ENCODE measurements at places on chromosomes 2 and 18.

GRCh38 chr2:138115666-138116065 lies 151.4 kb downstream of the HNMT start:
- DNase-seq: no peak

- DNase-seq: no peak
Observed at GRCh38 chr18:49788327-49788898, 24.9 kb downstream of the ACAA2 start.

DNA sequence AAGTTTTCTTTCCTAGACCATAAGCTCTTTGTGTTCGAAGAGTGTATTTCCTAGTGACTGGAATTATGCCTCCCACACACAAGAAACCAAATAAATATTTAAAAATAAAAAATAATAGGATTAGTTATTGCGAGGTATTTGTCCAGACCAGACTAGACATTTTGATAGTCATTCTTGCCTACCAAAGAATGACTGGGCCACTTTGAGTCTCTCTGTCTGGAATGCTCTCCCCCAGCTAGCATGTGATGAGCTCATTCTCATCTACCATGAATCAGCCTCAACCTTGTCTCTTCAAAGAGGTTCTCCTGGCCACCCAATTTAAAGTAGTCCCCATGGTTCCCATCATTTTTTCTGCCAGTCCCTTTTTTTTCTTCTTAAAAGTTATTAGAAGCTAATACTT lies 13.9 kb upstream of the DSC1 start:
- DNase-seq: no peak

DNA sequence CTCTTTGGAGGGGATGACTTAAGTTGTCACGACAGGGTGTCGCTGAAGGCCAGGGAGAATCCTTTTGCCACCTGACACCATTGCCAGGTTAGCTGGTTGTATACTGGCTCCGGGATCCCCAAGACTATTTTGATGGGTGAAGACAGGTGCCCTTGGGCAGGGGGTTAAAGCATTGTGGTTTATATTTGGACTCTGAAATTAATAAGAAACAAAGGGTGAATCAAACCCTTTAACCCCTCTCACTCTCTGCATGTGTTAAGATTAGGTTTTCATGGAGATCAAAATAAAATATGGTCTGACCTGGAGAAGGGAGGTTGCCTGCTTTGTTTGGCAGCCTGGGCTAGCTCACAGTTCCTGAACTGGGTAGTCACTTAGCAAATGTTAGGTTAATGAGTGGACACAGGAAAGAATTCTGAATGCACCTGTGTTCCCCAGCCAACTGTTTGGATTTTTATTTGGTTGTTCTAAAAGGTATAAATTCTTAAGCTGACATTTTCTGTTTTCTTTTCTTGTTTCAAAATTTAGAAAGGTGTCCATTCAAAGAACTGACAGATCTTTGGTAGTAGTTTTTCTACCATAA lies 301.7 kb downstream of the KCNS3 start:
- no peak for DNase-seq

GRCh38 chr18:1014509-1014908 lies 109.8 kb downstream of the ADCYAP1 start:
- DNase-seq: no peak

DNA sequence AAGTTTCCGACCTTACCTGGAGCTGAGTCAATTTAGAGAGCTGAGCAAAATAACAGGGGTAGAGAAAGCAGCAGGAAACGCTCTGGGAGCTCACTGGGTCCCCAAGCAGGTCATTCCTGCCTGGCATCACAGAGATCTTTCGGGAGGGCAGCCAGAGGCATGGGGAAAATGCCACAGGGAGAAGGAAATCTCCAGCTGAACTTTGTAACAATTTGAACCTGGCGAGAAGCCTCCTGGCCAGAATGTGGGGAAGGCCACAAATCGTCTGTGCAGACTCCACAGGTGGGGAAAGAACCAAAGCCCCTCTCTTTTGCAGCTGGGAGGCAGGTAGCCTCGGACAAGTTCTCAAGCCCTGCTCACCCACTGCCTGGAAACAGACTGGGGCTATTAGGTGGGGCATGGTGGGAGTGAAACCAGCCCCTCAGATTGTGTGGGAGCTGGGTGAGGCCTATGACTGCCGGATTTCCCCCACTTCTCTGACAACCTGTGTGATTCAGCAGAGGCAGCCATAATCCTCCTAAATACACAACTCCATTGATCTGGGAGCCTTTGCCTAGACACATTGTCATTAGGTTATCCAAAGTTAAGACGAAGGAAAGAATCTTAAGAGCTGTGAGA lies 53.9 kb downstream of the INO80D start:
- no peak for DNase-seq

- no peak for DNase-seq
Observed at GRCh38 chr18:35143622-35144596, 96.9 kb upstream of the ZNF397 start.

GRCh38 chr2:216559625-216560156 lies 61.0 kb downstream of the RPL37A start:
- DNase-seq: no peak

DNA sequence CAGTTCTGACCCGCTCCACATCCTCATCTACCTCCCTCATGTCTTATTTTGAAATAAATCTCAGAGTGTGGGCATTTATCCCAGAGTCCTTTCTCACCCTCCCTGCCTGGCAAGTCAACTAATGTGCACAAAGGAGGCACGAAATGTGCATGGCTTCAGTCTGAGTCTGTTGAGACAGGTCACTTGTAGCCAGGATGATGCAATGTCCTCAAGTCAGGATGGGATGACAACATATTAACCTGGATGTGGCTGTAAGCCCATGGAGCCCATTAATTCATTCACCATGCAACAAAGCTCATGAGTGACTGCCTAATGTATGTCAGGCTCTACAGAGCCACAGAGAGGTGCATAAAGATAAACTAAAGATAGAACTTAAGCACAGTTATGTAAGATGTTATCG lies 34.5 kb downstream of the KCNG3 start:
- no peak for DNase-seq

- no peak for DNase-seq
Observed at GRCh38 chr18:57780706-57781347, 22.3 kb downstream of the ATP8B1 start.

GRCh38 chr2:31404827-31405226 lies 9.7 kb downstream of the XDH start:
- no peak for DNase-seq

DNA sequence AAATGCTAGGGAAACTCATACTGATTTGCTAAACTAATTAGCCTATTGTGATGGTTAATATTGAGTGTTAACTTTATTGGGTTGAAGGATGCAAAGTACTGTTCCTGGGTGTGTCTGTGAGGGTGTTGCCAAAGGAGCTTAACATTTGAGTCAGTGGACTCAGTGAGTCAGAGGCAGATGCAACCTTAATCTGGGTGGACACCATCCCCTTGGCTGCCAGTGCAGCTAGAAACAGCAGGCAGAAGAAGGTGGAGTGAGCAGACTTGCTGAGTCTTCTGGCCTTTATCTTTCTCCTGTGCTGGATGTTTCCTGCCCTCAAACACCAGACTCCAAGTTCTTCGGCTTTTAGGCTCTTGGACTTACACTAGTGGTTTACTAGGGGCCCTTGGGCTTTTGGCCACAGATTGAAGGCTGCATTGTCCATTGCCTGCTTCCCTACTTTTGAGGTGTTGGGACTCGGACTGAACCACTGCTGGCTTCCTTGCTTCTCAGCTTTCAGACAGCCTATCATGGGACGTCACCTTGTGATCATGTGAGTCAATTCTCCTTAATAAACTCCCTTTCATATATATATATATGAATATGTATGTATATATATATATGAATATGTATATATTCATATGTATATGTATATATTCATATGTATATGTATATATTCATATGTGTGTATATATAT lies 69.7 kb downstream of the RPRM start:
- no peak for DNase-seq

Measured in NCI-H1048 (cell line).